Epithelial cell of alveolus of lung (primary cell): ENCODE measurements at places on chromosomes 6 and 20. TPM values are rescaled to one million over a fixed set of nuclear protein-coding genes. Genes with fewer than 3 reads are reported as not detected.

The HSPA1L gene
- total RNA-seq = 0.48 and 0.78 TPM in 2 replicates

The ADGRF1 gene
- total RNA-seq = not detected in 2 replicates

The HLA-DOB gene
- 0.16 and 0.26 TPM in 2 replicates for total RNA-seq

The PBOV1 gene
- not detected in 2 replicates for total RNA-seq

The EYS gene
- total RNA-seq = not detected in 2 replicates

The CDH4 gene
- 7.4 and 21.2 TPM in 2 replicates for total RNA-seq

The NUS1 gene
- 24.3 and 30.7 TPM in 2 replicates for total RNA-seq

The GATA5 gene
- total RNA-seq = 0.32 TPM in 1 of 2 replicates, not detected in the other

The EEF1A2 gene
- 1.3 and 1.4 TPM in 2 replicates for total RNA-seq

The PROKR2 gene
- not detected in 2 replicates for total RNA-seq

The ARFGEF3 gene
- 0.08 and 0.39 TPM in 2 replicates for total RNA-seq

The TSPO2 gene
- not detected in 2 replicates for total RNA-seq

The FAM83D gene
- total RNA-seq = 13.2 and 24.3 TPM in 2 replicates

The ZNF165 gene
- total RNA-seq = 0.16 and 0.39 TPM in 2 replicates

The SLC17A3 gene
- not detected in 2 replicates for total RNA-seq

The FILIP1 gene
- 0.26 and 0.32 TPM in 2 replicates for total RNA-seq

The FAM217A gene
- not detected in 2 replicates for total RNA-seq

The RHAG gene
- not detected in 2 replicates for total RNA-seq

The ADAM33 gene
- 1.7 and 14.5 TPM in 2 replicates for total RNA-seq

The TBX18 gene
- total RNA-seq = 2.7 and 7.0 TPM in 2 replicates

The LINC00237 gene
- not detected in 2 replicates for total RNA-seq

The GINM1 gene
- 31.8 and 43.0 TPM in 2 replicates for total RNA-seq

The SIRPD gene
- not detected in 2 replicates for total RNA-seq

The TULP1 gene
- total RNA-seq = 0.24 TPM in 1 of 2 replicates, not detected in the other

The GUCA1A gene
- 0.26 TPM in 1 of 2 replicates, not detected in the other for total RNA-seq

The HLA-C gene
- 494 and 516 TPM in 2 replicates for total RNA-seq

The SYTL3 gene
- 1.3 and 1.4 TPM in 2 replicates for total RNA-seq

The HLA-DQA1 gene
- not detected in 2 replicates for total RNA-seq

The ADGRF4 gene
- 0.91 TPM in 1 of 2 replicates, not detected in the other for total RNA-seq

The TMC2 gene
- not detected in 2 replicates for total RNA-seq

The WFDC2 gene
- 0.26 TPM in 1 of 2 replicates, not detected in the other for total RNA-seq
